ENCODE measurements at places on chromosomes 4 and X.
A peak's percentile ranks its signal among the peaks of the same experiment; 100 is the strongest.

DNA sequence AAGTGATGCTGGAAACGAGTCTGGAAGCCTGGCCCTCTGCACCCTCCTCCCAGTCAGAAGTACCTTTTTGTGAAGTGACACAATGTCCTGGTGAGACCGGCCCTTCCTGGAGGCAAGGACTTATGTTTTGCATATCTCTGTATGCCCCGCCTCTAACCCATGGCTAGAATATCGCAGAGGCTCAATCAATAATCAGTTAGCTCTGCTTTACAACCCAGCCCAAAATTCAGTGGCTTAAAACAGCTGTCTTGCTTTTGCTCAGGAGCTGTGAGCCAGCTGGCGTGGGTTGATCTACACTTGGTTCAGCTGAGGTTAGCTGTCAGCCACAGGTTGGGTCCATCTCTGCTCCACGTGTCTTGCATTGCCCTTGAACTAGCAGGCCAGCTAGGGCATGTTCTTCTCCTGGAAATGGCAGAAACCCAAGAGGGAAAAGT is 98.8 kb upstream of the METTL14 start:
- DNase-seq: no peak

DNA sequence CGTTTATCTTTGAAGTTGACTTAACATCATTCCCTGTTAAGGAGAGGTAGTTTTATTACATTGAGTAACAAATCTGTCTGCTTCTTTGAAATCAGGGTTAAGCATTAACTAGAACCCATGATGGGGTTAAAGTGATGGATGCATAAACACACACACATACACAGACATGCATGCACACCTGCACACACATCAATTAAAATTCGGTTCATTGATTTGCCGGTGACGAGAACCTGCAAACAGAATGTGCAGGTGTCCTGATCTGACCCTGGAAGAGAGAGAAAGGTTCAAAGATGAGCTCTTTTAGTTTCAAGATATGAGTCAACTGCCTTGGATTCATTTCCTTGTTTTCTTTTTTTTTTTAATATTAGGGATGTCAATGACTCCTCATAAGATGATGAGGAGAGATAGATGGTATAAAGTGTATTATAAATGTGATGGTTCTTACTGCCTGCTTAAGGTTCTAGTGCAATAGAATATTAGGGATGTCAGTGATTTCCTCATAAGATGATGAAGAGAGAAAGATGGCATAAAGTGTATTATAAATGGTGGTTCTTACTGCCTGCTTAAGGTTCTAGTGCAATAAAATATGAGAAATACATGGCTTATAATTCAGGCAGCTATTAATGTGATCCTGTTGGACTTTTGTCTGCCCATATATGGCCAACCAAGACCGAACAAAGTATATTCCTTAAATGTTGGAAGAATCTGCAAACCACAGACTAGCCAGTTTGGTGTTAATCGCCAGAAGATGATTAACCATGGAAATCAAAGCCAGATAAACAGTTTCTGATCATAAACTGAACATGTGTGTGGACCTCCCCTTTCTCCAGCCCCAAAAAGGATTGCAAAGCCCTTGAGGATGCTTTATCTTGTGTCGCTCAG is 14.1 kb upstream of the CD99 start:
- DNase-seq: no peak

DNA sequence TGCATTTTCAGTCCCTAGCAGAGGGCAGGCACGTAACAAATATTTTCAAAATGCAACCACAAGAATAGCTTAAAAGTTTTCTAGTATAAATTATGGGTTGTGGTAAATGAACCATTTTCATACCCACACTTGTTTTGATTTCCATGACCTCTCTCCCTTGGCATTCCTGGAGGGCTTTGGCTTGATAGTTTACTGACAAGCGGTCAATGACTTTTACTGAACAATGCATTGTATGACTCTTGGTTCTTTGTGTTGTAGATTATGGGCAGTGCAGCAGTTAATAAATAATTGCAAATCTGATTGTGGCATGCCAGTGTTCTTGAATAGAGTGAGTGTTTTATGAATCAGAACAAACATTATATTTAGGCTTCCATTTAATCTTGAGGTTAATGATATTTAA is 285.2 kb upstream of the ARX start:
- no peak for DNase-seq

DNA sequence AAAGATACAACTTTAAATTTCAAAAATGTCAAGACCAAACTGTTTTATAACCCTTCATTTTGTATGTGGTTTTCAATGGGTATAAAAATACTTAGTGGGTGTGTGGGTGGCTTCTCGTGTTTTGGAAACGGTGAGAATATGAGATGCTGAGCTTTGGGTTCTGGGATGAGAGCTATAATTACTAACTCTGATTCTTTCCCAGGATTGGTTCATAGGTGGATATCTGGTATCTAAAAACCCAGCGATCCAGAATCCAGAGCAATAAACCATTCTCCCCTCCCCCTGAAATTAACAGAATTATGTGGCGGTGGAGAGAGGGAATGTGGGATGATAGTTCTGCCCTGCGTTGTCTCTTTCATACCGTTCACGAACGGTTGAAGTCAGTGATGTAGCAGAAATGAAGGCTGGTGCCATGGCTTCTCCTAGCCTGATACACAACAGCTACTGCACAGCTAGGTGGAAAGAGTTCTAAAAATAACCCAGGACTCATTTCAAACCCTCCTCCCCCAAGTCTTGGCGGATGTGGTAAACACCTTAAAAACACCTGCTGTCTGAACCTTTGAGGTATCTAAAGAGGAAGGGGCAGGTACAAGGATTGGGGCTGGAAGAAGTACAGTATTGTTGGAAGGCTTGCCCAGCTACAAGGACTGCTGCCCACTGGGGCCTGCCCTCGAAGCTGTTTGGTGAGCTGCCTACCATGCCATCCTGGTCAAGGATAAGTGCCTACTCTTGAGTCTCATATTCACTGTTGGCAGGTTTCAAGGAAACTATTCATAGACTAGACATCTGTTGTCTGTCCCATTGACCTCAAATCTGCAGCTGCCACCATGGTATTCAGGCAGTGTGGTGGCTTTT is 44.5 kb downstream of the SEPTIN11 start:
- peak; percentile 14 for DNase-seq

GRCh38 chrX:119228512-119229252 is 7.4 kb upstream of the PGRMC1 start:
- no peak for DNase-seq

DNA sequence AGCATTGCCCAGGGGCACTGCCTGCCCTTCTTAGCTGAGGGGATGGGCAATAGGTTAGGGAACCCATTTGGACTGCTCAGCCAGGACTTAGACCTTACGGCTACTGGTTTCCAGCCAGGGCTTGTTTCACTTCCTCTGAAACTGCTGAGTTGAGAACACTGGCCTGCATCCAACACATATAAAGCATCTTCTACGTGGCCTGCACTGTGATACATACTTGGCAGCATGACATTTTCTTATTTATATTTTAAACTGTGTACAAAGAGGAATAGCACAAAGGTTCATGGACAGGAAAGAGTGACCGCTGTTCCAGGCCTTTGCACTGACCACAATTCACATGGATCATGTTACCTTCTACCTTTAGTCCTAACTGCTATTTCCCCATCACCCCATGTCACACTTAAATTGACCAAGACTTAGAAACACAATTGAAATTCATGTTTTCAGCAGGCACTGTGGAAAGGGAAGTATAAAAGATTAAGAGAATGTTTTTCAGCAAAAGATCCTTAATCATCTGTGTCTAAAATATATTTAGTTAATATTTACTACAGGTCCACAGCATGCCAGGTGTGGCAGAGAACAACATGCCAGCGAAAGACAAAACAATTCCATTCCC is 43.7 kb downstream of the NLGN4X start:
- no peak for DNase-seq

- DNase-seq: no peak
These were observed 42.5 kb upstream of the BBS12 start for GRCh38 chr4:122689972-122690371.

DNA sequence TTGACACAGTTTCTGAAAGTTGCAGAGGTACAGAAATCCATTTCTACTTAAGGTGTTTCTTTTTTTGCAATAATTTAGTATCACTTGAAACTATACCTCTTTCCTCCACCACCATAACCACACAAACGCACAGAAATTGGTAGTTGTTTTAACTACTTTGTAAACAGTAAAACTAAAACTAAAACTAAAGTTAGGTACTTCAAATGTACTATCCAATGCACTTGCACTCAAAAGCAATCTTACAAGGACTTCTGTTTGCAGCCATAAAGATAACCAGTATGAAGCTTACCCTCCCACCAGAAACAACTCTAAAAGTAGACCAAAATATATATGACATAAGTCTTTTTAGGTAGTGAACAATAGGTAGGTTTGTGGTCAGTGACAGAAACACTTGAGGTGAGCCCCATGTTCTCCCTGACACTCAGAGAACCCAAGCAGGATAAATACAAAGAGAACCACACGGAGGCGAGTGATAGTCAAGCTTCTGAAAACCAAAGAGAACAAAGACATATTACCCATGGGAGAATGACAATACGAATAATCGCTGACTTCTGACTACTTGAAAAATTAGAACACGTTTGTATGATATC is 72.2 kb upstream of the VBP1 start:
- no peak for DNase-seq

- DNase-seq: no peak
These were observed 25.8 kb downstream of the NPY2R start for GRCh38 chr4:155234206-155234605.

- DNase-seq: no peak
These were observed 81.9 kb downstream of the HMGB2 start for GRCh38 chr4:173252024-173252935.

- DNase-seq: no peak
These were observed 107.4 kb downstream of the MAML3 start for GRCh38 chr4:140046543-140046942.

DNA sequence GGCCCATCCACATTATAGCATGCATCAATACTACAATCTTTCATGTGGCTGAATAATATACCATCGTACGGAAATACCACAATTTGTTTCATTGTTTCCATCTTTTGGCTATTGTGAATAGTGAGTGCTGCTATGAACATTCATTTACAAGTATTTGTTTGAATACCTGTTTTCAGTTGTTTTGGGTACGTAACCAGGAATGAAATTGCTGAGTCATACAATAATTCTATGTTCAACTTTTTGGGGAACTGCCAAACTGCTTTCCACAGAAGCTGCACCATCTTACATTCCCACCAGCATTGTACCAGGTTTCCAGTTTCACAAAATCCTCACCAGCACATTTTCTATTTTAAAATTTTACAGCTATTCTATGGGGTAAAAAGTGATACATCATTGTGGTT is 28.5 kb upstream of the MANBA start:
- no peak for DNase-seq

- no peak for DNase-seq
These were observed 93.0 kb downstream of the ZXDA start for GRCh38 chrX:57817302-57817701.

GRCh38 chrX:116246261-116246660 is 75.7 kb downstream of the AGTR2 start:
- DNase-seq: no peak

DNA sequence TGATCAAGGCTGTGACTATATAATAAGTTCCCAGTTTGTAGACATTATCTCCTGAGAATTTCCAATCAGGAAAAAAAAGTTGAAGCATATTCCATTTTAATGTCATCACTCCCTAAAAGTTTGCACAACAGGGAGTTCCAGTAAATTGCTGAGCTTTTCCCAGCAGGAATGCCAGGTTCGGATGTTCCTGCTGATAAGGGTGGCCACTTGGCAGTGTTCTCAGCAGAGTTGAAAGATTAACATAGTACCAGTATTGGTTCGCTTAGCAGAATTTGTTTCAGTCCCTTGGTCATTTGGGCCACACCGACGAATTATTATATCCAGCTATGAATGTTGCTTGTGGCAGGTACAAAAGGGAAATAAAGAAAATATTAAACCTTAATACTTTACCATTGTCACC is 5.2 kb upstream of the CXCL2 start:
- DNase-seq: no peak

- no peak for DNase-seq
These were observed 4.6 kb upstream of the DCAF12L2 start for GRCh38 chrX:126170720-126171119.

- DNase-seq: no peak
These were observed 330.3 kb downstream of the PDHA2 start for GRCh38 chr4:96170198-96170597.
